ENCODE measurements at places on chromosomes 2 and 18. TPM values are rescaled to one million over a fixed set of nuclear protein-coding genes. Genes with fewer than 3 reads are reported as not detected.

GRCh38 chr2:51301381-51301780, 269.4 kb upstream of the NRXN1 start:
- DNase-seq: no peak

DNA sequence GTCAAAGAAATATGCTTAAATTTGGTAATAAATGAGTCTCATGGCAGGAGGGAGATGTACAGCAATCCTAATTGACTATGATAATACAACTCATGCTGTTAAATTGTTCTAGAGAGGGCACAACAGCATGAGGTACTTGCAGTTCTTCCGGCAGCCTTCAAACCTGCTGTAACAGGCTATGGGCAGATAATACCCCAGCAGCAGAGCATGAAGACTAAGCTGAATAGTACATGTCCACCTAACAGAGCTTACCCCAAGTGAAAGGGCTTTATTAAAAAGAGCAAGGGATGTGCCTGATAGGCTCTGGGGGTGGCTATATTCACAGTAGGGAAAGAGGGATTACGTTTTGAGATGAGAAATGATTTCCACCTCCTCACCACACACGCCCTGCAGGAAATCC, 28.9 kb downstream of the MRO start:
- DNase-seq: no peak

- no peak for DNase-seq
Observed at GRCh38 chr2:155393406-155393805, 694.9 kb downstream of the KCNJ3 start.

CROCC2 gene
- 0.04 TPM for polyA plus RNA-seq

GRCh38 chr2:37610638-37611289, 60.7 kb downstream of the CDC42EP3 start:
- DNase-seq: no peak

SLC23A3 gene
- 14.0 TPM for polyA plus RNA-seq

CXXC1 gene
- polyA plus RNA-seq: 62.9 TPM

RRM2 gene
- 49.4 TPM for polyA plus RNA-seq
